ENCODE measurements at places on chromosomes 3 and 15. TPM values are rescaled to one million over a fixed set of nuclear protein-coding genes. Genes with fewer than 3 reads are reported as not detected.

The ARRDC4 gene
- 35.2 TPM for total RNA-seq

The VWA5B2 gene
- not detected for total RNA-seq

- DNase-seq = no peak
- no peaks in the 10 kb centered on the region for H3K27me3 ChIP-seq
- H3K27ac ChIP-seq = no peak overlapping the region
- no peaks in the 10 kb centered on the region for H3K36me3 ChIP-seq
These were observed 58.3 kb downstream of the GJD2 start for GRCh38 chr15:34696506-34696905.

DNA sequence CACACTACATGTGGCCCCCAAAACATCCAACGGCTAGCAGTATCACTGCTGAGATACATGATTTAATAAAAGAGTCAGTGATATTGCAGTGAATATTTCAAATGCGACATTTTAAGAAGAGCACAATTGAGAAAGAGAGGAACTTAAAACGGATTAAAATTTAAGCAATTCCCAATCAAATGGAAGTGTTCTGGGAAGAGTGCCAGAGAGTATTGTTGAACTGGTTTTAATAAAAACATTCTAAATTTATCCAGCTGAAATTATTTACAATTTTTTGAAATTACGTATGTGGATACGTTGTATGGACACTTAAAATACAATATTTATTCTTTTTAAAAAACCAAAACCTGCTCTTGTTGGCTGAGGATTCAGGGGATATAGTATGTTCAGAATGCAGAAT, 117.7 kb downstream of the C3orf38 start:
- no peak overlapping the region for H3K27ac ChIP-seq
- peaks cover 7% of the 10 kb centered on the region for H3K4me1 ChIP-seq
- no peaks in the 10 kb centered on the region for H3K27me3 ChIP-seq

The NUSAP1 gene
- total RNA-seq = 37.1 TPM
